Testis (tissue), 5 donors: ENCODE measurements at places on chromosomes 12 and 14.

- no peaks in the 10 kb centered on the region for H3K27me3 ChIP-seq
- H3K36me3 ChIP-seq, result no peaks in the 10 kb centered on the region
- peaks cover 27% of the 10 kb centered on the region for H3K4me1 ChIP-seq
- H3K4me3 ChIP-seq, result no peak overlapping the region
- no peak for DNase-seq
Observed at GRCh38 chr14:63899953-63900352, 47.1 kb downstream of the SYNE2 start.

- DNase-seq, result no peak
- peaks cover 46% of the 10 kb centered on the region for H3K4me1 ChIP-seq
- H3K36me3 ChIP-seq, result no peaks in the 10 kb centered on the region
- peak within 1 kb of the TSS; percentile 37 for H3K4me3 ChIP-seq
- H3K27me3 ChIP-seq, result no peaks in the 10 kb centered on the region
Observed at GRCh38 chr12:106582641-106583230, at the start of gene RFX4. RFX4 (plus strand) TSS chr12:106583004; CDS start chr12:106583321, 317 bp downstream.

DNA sequence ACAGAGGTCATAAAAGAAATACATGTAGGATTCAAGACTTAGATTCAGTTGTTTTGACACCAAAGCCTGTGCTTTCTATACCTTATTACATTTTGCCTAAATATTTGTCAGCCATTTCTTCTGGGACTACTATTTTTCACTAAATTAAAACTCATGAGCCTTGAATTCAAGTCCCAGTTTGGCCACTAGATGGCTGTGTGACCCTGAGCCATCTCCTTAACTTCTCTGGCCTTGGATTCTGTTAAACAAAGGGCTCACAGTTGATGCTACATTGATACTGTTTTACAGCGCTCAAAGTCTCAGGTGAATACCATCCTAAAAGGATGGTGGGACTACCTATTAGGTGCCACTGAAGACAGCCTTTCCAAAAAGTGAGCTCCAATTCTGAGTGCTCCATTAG, 39.6 kb upstream of the CCDC198 start:
- no peaks in the 10 kb centered on the region for H3K27me3 ChIP-seq
- H3K36me3 ChIP-seq, result no peaks in the 10 kb centered on the region
- peak; percentile 65 for DNase-seq

DNA sequence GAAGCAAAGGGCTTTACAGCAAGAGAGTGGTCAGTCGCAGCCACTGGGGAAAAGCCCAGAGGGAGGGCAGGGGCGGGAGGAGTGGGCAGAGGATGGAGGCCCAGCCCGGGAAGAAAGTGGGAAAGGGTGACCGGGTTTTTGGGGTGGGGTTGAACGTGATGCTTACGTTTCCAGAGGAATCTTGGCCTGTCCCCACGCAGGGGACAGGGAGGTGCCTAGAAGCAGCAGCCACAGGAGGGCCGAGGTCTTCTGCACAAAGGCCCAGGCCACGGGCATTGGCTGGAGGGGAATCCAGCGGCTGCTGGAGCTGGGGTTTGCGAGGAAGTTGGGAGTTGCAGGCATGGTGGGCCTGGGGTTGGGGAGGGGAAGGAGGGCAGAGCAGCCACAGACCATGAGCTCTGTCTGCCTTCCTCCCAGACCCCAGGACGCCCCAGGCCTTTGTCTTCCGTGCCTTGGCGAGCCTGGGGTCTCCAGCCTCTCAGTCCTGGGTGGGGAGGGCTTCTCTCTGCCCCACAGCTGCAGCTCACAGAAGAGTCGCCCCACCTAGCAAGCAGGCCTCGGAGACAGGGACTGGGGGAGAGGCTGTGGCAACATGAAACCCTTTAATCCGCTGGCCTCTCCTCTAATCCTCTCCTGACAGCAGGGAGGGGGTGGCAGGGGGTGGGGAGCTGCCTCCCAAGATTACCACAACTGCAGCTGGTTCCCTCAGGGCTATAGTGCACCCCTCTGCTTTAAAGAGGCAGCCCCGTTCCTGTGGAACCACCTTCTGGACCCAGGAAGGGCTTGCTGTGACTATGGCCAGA, at the start of gene CACNA2D4:
Gene CACNA2D4 (minus strand): TSS at position 572 of the 803 bp plus-strand sequence. CDS start 179 bp downstream, at position 393.
- peak; percentile 13 for DNase-seq
- no peaks in the 10 kb centered on the region for H3K27me3 ChIP-seq
- no peaks in the 10 kb centered on the region for H3K36me3 ChIP-seq
- peaks cover 27% of the 10 kb centered on the region for H3K4me1 ChIP-seq
- H3K4me3 ChIP-seq, result no peak within 1 kb of the TSS

DNA sequence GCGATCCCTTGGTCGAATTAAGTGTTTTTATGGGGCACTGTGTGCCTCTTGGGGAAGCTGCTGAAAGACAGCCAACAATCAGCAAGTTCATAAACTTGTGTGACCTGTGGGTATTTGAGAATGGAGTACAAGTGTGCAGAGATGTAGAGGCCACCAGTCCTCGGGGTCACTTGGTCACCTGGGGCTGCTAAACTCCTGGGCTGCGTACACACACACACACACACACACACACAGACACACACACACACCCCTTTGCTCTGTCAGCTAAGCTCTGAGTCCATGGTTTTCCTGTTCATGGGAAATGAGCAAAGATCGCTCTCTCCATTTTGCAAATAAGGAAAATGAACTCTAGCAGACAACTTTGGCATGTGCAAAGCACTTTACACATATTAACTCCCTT, 24.5 kb downstream of the DYRK4 start:
- no peak for DNase-seq
- H3K36me3 ChIP-seq, result no peaks in the 10 kb centered on the region
- no peaks in the 10 kb centered on the region for H3K4me1 ChIP-seq
- no peaks in the 10 kb centered on the region for H3K27me3 ChIP-seq

GRCh38 chr12:11578461-11578993, 70.9 kb upstream of the ETV6 start:
- H3K27ac ChIP-seq, result no peak overlapping the region
- no peaks in the 10 kb centered on the region for H3K4me1 ChIP-seq
- H3K27me3 ChIP-seq, result no peaks in the 10 kb centered on the region
- no peak overlapping the region for H3K4me3 ChIP-seq
- no peaks in the 10 kb centered on the region for H3K36me3 ChIP-seq
- DNase-seq, result no peak

GRCh38 chr12:107801150-107801549, 26.6 kb downstream of the ASCL4 start:
- no peak overlapping the region for H3K27ac ChIP-seq
- H3K27me3 ChIP-seq, result no peaks in the 10 kb centered on the region
- DNase-seq, result no peak
- no peaks in the 10 kb centered on the region for H3K36me3 ChIP-seq

DNA sequence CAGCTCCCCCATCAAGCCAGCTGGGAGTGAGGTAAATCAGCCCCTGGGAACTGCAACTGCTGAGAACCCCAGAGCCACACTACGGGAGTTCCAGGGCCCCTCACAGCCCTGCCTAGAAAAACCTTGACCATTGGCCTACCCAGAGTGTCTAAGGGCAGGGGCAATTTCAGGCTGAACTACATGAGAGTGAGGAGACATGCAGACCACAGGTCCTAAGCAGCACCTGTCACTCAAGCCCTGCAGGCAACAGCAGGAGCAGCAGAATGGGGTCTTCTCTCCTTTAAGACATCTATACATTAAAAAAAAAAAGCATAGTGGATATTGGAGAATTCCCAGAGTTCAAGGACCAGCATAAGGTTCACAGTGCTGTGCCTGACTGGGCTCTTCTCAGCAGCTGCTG, 4.9 kb downstream of the NCKAP5L start:
- H3K27me3 ChIP-seq, result no peaks in the 10 kb centered on the region
- H3K4me3 ChIP-seq, result no peak overlapping the region
- H3K36me3 ChIP-seq, result no peaks in the 10 kb centered on the region

GRCh38 chr12:26340649-26341048, 145.3 kb downstream of the SSPN start:
- no peaks in the 10 kb centered on the region for H3K36me3 ChIP-seq
- H3K27me3 ChIP-seq, result no peaks in the 10 kb centered on the region
- DNase-seq, result no peak
- H3K4me1 ChIP-seq, result no peaks in the 10 kb centered on the region
- no peak overlapping the region for H3K4me3 ChIP-seq
- H3K27ac ChIP-seq, result no peak overlapping the region

DNA sequence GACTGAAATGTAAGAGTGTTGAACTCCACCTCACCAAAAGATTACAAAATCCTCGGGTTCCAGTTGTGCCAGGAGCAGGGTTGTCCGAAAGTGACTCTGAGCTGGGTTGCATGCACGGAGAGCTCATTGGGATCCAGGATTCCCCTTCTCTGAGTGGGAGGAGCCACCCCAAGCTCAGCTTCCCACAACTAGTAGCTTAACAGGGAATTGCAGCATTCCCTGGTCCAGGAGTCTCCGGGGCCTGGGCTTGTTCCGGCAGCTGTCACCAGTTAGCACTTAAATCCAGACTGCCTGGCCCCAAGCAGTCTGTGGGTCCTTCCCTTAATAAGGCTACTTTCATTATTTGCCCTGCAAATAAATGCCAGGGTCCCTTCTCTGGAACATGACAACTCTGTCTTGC, 50.1 kb downstream of the CD9 start:
- no peak overlapping the region for H3K27ac ChIP-seq
- H3K36me3 ChIP-seq, result no peaks in the 10 kb centered on the region
- H3K4me3 ChIP-seq, result no peak overlapping the region
- H3K27me3 ChIP-seq, result no peaks in the 10 kb centered on the region

GRCh38 chr14:61477712-61478462, 156.5 kb downstream of the PRKCH start:
- no peak overlapping the region for H3K4me3 ChIP-seq
- H3K27me3 ChIP-seq, result no peaks in the 10 kb centered on the region
- H3K27ac ChIP-seq, result peak overlapping the region; percentile 87
- H3K36me3 ChIP-seq, result no peaks in the 10 kb centered on the region

GRCh38 chr12:116773276-116773731, 35.2 kb downstream of the RNFT2 start:
- H3K4me1 ChIP-seq, result no peaks in the 10 kb centered on the region
- no peak overlapping the region for H3K4me3 ChIP-seq
- H3K27ac ChIP-seq, result no peak overlapping the region
- H3K36me3 ChIP-seq, result no peaks in the 10 kb centered on the region
- H3K27me3 ChIP-seq, result no peaks in the 10 kb centered on the region

GRCh38 chr14:69037790-69038454, 58.8 kb upstream of the ACTN1 start:
- peaks cover 4% of the 10 kb centered on the region for H3K4me1 ChIP-seq
- H3K4me3 ChIP-seq, result no peak overlapping the region
- H3K36me3 ChIP-seq, result no peaks in the 10 kb centered on the region
- H3K27ac ChIP-seq, result no peak overlapping the region
- DNase-seq, result no peak

- peaks cover 7% of the 10 kb centered on the region for H3K4me1 ChIP-seq
- H3K27me3 ChIP-seq, result no peaks in the 10 kb centered on the region
Observed at GRCh38 chr12:48034835-48035805, 30.8 kb upstream of the COL2A1 start.

GRCh38 chr12:30748147-30748546, 6.6 kb downstream of the CAPRIN2 start:
- DNase-seq, result no peak
- H3K4me1 ChIP-seq, result no peaks in the 10 kb centered on the region
- no peak overlapping the region for H3K27ac ChIP-seq

GRCh38 chr12:114975640-114976310, 291.8 kb upstream of the TBX3 start:
- no peak overlapping the region for H3K4me3 ChIP-seq
- no peaks in the 10 kb centered on the region for H3K36me3 ChIP-seq
- no peaks in the 10 kb centered on the region for H3K4me1 ChIP-seq
- H3K27ac ChIP-seq, result no peak overlapping the region
- no peak for DNase-seq

- no peaks in the 10 kb centered on the region for H3K4me1 ChIP-seq
- no peak overlapping the region for H3K27ac ChIP-seq
- DNase-seq, result no peak
- no peaks in the 10 kb centered on the region for H3K36me3 ChIP-seq
- no peak overlapping the region for H3K4me3 ChIP-seq
- no peaks in the 10 kb centered on the region for H3K27me3 ChIP-seq
Observed at GRCh38 chr14:38929416-38929815, 173.6 kb downstream of the SEC23A start.

DNA sequence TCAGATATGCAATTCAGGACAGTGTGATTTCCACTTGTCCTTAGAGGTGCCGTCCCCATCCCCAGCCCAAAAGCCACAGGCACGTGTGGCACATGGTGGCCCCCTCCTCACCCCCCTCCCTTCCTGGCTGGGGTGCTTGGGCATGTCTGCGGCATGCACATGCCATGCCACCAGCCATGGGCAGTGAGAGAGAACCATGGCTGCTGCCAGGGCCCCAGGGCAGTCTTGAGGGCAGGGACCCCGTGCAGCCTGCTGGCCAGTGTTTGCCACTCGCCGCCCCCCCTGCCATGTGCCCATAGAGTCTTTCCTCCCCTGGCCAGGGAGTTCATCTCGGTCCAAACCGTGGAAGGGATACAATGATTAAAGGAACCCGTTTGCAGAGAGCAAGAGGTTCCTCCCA, 41.5 kb downstream of the TNFAIP2 start:
- H3K36me3 ChIP-seq, result no peaks in the 10 kb centered on the region
- DNase-seq, result no peak
- H3K4me1 ChIP-seq, result no peaks in the 10 kb centered on the region
- H3K27ac ChIP-seq, result no peak overlapping the region

- H3K27me3 ChIP-seq, result no peaks in the 10 kb centered on the region
- H3K36me3 ChIP-seq, result no peaks in the 10 kb centered on the region
- H3K4me1 ChIP-seq, result peaks cover 10% of the 10 kb centered on the region
- DNase-seq, result no peak
- H3K27ac ChIP-seq, result no peak overlapping the region
- H3K4me3 ChIP-seq, result no peak overlapping the region
Observed at GRCh38 chr12:68631227-68631626, 20.5 kb downstream of the RAP1B start.
